ENCODE measurements at places on chromosomes 2 and 18.
A peak's percentile ranks its signal among the peaks of the same experiment; 100 is the strongest.

DNA sequence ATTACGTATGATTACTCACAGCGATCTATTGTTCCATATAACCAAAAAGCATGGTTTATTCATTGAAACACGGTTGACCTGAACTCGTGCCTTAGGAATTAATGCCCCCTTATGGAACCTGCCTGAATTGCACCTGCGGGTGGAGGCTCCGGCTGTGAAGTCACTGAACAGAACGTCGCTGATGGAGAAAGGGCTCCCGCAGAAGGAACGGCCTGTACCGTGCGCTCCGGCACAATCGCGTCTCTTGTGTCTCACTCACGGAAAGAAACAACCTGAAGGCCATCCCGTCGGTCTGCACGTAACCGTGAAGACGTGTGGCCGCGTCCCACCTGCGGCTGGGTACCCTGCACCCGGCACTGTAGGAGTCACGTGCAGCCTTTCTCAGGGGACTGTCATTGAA, 133.1 kb downstream of the NFATC1 start:
- DNase-seq: peak; percentile 76

DNA sequence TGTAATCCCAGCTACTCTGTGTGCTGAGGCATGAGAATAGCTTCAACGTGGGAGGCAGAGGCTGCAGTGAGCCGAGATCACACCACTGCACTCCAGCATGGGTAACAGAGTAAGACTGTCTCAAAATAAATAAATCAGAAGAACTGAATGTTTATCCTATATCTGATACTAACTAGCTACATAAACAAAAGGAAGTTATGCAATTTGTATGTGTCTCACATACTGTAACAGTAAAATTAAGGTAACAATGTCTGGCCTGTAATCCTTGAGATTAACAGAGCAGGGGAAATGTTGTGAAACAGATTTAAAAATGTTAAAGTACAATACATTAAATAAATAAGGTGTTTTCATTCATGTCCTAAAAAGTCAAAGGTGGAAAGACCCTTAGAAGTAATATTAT, 150.8 kb downstream of the MEMO1 start:
- no peak for DNase-seq

GRCh38 chr2:233436691-233437438, 82.6 kb downstream of the DGKD start:
- no peak for DNase-seq

GRCh38 chr2:230797515-230798495, 66.9 kb upstream of the ITM2C start:
- DNase-seq: no peak

DNA sequence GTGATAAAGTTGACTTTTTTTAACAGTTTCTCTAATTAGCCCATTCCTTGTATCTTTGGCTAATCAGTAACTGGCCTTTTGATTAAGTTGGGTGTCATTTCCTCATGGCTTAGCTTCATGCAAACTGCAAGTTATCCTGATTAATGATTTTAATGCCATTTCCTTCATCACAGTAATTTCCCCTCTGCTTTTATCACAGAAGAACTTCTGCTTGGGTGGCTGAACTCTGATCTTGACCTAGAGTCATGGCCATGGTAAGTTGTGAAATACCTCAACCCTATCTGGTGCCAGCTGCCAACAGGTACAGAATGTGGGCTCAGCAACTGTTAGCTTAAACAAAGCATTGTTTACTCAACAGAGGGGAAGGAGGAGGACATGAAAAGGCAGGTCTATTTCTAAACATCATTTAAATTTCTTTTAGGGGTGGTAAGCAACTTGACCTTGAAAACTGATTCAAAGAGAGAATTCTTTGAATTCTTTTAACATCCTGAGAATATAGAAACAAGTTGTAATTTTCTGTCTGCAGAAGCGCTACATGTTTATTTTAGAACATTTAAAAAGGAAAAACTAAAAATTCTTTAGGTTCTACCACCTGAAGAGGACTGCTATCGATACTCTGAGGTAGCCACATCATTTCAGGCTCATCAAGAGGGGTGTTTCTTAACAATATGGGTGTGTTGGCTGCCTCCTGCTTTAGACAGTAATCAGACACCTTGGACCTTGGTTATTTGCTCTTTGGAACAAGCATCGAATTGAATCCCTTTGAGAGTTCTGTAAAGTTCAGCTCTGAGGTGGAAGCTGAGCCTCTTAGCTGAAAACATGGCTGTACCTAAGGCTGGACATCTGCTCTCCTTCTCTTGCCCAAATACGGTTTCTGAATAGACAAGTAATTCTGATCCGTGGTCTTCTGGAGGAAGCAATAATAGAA, 39.7 kb downstream of the ANXA4 start:
- DNase-seq: no peak

- no peak for DNase-seq
These were observed 533.3 kb downstream of the SOCS6 start for GRCh38 chr18:70822117-70822516.

DNA sequence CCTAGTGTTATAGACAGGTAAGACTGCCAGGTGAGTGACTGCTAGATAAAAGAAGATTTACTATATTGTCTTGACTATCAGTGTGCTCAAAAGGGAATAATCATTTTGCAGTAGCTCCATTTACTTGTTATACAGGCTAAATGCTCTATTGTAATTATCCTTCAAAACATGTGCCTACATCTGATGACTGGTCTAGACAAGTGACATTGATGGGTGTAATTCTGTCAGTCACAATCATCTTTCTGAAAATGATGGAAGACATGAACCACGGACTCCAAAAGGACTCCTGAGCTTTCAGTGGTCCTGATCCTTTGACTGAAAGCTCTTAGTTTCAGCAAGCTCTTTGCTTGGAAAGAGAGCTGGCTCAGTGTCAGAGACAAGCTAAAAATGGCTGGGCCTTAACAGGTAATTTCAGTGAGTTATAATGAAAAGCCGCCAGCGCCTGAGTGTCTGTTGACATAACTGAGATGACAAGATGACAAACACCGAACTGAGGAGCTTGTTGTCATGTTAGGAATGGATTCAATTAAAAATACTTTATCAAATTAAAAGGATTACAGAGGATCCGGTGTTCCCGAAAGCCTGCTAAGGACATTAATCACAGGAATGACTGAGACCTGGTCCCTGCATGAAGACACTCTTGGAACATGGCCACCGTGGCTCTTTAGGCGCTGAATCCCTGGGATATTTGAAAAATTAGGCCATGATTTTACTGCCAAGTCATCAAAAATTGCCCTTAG, 141.7 kb downstream of the CMPK2 start:
- no peak for DNase-seq
